Activated naive CD4-positive, alpha-beta T cell treated with anti-CD3 and anti-CD28 coated beads, Interleukin-2, amount 50 U/mL, for 72 hours (primary cell): ENCODE measurements at places on chromosomes 4 and X.

DNA sequence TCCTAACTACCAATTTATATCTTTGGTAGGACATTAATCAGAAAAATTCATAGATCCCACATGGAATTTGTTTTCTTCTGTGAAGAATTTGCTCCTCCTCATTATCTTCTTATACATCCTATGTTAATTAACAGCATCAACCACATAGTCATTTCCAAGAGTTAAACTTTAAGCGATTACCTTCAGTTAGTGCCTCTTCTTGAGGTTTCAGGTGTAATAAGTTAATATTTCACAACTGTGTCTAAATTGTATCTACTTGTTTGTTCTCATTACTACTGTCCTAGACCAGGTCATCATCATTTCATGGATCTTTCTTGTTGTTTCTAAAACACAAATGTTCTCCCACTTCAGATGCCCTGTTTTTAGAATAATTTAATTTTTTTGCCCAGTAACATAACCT lies 457.9 kb downstream of the FAT4 start:
- no peak for DNase-seq

- no peak for DNase-seq
Measured at GRCh38 chr4:74038425-74039314, at the start of gene CXCL3. CXCL3 (minus strand) TSS chr4:74038689; CDS start chr4:74038611, 78 bp downstream.

GRCh38 chr4:121822796-121823504 lies 733 bp downstream of the CCNA2 start:
- no peak for DNase-seq

- no peak for DNase-seq
Measured at GRCh38 chrX:70998411-70999027, 67.6 kb upstream of the SLC7A3 start.

DNA sequence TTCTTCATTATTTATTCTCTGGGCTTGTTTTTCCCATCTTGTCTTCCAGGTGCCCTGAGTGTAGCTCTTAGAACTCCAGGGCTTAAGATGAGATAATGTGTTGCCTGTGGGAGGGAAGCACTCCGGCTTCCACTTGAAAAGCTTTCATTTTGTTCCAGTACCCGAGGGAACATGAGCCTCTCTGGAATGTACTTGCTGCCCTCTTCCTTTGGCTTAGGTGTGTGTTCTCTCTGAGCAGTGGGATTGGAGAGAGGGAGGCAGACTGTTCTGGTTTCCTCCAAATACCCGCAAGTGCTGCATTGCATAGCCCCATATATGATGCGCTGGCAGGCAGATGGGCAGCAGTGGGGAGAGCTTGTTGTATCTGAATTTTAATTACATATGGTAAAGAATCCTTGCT lies 861 bp upstream of the DTHD1 start:
- DNase-seq, result no peak

GRCh38 chrX:123801901-123802300 lies 58.0 kb upstream of the XIAP start:
- DNase-seq, result no peak

GRCh38 chrX:3713225-3713936 lies at the start of gene PRKX:
PRKX (minus strand) TSS chrX:3713649; CDS start chrX:3713253, 396 bp downstream.
- DNase-seq, result peak; percentile 56

DNA sequence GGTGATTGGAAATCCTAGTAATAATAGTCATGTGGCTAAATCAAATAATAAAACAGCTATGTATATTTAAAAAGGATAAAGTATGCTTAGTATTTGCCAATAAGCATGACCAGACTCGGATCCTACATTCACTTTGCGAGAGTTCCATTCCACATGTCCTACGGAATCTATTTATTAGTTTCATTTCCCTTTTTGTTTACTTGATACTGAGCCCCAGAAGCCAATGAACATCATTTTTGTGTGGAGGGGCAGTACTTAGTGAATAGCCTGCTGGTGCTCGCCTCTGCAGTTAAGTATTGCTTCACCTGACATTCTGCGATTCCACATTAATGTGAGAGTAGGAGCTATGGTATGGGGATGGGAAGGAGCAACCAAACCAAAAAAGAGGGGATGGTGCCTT lies 58.5 kb upstream of the NAP1L5 start:
- no peak for DNase-seq

GRCh38 chrX:153471663-153472280 lies 1.4 kb upstream of the HAUS7 start:
- DNase-seq, result no peak

DNA sequence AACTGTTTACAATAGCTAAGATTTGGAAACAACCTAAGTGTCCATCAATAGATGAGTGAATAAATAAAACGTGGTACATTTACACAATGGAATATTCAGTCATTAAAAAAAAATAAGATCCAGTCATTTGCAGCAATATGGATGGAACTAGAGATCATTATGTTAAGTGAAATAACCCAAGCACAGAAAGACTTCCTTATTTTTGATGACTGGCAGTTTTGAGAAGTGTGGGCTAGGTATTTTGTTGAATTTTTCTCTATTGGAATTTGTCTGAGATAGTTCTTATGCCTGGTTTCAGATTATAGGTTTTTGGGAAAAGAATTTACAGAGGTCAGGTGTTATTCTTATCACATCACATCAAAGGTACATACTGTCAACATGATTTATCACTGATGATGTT lies 293.8 kb upstream of the ARSJ start:
- DNase-seq, result no peak

- DNase-seq, result no peak
Measured at GRCh38 chrX:29952016-29952415, 263.3 kb upstream of the MAGEB2 start.

DNA sequence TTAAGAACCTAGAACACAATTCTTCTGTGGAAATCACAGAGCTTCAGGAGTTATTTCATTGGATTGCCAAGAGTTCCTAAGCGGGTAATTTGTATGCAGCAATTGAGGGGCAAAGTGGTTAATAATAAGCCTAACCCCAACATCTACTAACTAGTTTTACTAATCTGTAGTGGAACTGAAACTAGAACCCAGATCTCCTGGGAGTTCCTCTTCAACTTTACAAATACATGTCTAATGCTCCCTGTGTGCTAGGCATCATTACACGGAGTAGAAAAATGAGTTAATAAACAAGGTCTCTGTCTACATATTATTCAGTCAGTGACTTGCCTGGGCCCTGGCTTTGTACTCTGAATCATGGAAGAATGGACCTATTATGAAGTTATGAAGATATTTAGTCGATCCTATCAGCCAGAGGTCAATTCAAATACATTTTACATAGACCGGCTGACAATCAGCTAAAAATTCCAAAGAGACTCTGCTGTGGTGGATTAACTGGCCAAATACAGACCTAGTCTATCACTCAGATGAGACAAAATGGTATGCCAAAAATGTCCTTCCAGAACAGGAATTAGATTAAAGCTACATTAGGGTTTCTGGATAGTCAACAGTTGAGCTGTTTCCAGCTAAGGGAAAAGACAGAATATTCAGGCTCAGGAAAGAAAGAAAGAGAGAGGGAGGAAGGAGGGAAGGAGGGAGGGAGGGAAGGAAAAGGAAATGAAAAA lies 326.0 kb downstream of the FBXW7 start:
- no peak for DNase-seq

GRCh38 chr4:177484613-177485021 lies 42.4 kb upstream of the AGA start:
- DNase-seq, result no peak

DNA sequence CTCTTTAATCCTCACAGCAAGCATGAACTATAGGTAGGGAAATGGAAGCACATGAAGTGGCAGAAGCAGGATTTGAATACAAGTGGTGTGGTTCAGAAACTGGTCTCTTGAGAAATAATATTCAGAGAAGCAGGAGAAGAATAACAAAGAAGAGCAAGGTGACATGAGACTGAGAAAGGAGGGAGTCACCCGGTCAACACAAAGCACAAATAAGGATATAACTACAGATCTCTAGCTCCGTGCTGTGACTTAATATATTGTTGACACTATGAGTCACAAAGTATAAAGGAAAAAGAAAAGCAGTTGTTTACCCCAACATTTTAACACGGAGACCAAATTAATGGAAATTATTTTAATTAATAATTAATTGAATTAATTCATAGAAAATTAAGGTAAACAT lies 204.5 kb downstream of the CPE start:
- no peak for DNase-seq

- DNase-seq, result no peak
Measured at GRCh38 chr4:127846061-127846460, 34.6 kb upstream of the PLK4 start.

DNA sequence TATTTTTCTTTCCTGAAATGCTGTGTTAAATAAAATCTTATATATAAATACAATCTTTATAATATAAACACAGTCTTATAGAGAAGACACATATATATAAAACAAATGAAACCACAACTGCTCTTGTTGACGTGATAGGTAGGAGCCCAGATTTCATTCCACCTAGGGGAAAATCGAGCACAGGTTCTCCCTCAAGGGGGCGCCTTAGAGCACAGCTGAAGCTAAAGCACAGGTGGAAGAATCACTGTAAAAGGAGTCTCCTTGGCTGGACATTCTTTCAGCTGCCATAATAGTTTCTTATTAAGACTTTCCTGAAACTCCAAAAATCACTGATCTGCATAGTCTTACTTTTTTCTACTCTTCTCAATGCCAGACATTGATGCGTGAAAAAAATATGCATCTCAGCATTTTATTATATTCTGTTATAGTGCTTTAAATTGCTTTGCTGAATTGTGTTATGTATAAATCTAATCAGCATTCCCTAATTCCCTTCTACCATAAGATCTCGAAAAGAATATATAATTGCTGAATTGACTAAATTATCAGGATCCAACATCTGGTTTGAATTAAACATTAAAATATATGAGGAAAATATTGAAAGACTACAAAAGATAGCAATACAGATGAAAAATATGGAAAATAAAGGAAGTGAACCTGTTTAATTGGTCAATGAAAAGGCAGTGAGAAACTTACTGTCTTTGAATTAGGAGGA lies 25.5 kb upstream of the RXFP1 start:
- no peak for DNase-seq

DNA sequence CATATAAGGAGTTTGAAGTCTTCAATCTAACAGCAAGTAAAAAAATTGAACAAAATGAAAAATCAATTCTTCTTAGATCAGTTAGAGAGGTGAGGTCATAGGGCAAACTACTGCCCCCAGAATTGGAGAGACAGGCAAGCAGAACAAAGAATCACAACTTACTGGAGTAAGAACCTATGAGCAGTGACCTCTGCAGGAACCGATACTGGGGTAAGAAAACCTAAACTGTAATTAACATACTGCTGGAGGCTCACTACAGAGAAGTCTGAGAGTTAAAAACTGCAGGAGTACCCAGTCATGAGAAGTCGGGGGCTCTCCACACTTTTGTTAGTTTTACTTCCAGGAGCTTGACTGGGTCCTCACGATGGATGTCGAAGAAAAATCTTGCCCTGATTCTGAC lies 16.0 kb downstream of the CLDN22 start:
- DNase-seq, result no peak

GRCh38 chr4:108536577-108536976 lies 83.8 kb upstream of the RPL34 start:
- no peak for DNase-seq

DNA sequence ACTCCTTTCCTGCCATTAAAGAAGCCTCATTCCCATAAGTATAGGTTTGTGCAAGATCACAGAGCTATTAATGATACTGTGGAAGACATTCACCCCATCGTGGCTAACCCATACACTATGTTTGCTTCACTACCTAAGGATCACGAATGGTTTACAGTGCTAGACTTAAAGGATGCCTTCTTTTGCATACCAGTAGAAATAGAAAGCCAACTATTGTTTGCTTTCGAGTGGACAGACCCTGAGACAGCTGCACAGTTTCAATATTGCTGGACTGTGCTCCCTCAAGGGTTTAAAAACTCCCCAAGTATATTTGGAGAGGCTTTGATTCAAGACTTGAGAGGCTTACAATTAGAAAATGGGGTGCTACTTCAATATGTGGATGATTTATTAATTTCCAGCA lies 16.0 kb upstream of the PAPSS1 start:
- no peak for DNase-seq

DNA sequence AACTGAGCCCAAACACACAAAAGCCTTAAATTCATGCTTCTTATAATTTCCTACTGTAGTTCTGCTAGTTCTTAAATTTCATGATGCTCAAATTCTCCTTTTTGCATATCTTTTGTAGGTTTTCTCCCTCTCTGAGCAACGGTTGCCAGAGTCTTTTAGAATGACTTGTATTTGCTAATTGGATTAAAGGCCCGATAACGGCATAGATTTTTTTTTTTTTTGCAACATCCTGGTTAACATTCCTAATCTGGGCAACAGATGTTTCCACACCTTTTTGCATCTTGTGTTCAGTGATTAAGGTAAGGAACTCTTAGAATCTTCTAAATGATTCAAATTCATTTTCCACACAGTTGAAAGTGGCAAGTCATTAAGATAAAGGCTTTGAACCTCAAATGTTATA lies 66.3 kb upstream of the ADGRG2 start:
- DNase-seq, result no peak

- no peak for DNase-seq
Measured at GRCh38 chr4:1043651-1044468, 32.4 kb downstream of the FGFRL1 start.

DNA sequence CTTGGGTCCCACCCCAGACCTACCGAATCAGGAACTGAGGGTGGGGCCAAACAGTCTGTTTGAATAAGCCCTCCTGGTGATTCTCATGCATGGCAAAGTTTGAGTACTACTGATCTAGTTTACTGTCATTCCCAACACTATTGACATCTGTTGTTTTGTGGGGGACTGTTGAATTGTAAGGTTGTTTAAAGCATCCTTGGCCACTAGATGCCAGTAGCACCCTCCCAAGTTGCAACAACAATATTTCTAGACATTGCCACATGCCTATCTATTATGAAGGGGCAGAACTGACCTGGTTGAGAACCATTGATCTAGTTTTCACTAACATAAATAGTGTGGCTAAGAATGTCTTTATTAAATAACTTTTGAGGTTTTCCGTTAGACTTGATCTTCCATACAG lies 15.1 kb downstream of the TAF9B start:
- no peak for DNase-seq

DNA sequence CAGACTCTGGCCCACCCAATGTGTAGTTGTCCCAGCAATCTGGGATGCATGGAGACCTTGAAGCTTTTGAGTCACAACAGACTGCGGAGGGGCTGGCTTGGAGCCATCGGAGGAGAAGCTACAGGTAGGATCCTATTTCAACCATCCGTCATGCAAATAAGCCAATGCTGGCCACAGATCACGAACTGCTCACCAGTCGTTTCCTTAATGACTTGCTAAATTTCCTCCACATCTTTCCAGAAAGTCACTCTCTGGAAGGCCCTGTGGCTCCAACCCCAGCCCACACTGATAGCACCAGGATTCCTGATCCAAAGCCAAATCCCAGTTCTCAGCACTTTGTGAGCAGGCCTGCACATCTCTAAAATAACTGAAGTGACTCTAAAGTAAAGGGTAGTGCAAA lies 321.3 kb downstream of the RAB28 start:
- no peak for DNase-seq

GRCh38 chrX:95435198-95435597 lies 1249.4 kb upstream of the DIAPH2 start:
- no peak for DNase-seq

DNA sequence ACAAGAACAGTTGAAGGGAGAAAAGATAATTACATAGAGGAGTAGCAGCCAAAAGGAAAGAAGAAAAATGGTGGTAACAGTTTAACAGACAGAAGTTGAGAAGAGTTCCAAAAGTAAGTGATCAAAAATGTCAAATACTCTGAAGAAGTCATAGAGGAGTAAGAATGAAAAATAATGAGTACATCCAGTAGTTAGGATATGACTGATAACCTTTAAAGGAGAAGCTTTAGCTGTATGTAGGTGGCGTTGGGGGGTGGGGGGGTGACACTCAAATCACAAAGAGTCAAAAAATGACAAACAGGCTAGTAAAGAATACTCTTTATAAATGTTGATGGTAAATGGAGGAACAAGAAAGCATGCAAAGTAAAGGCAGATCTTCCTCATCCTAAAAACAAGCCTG lies 40.6 kb downstream of the RAB33A start:
- DNase-seq, result no peak
